NCI-H187 treated with DMSO at 0.1 percent for 48 hours (cell line): ENCODE measurements at places on chromosomes 11 and 22.

GRCh38 chr11:71214553-71215424, 37.6 kb downstream of the SHANK2 start:
- DNase-seq, result no peak

DNA sequence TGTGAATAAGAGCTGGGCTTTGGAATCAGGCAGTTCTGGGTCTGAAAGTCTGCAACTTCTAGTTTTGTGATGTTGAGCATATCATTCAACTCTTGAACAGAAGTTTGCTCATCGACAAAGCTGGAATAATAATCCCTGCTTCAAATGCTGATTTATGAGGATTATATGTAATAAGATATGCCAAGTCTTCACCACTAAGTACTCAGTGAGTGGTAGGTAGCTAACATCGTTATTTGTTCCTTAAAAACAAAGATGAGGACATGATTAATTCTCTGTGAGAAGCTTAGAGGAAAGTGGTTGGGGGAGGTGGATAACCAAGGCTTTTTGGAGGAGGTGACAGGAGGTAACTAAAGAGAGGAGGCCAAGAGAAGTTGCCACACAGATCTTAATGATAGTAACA, 96.5 kb downstream of the ME3 start:
- DNase-seq, result no peak

DNA sequence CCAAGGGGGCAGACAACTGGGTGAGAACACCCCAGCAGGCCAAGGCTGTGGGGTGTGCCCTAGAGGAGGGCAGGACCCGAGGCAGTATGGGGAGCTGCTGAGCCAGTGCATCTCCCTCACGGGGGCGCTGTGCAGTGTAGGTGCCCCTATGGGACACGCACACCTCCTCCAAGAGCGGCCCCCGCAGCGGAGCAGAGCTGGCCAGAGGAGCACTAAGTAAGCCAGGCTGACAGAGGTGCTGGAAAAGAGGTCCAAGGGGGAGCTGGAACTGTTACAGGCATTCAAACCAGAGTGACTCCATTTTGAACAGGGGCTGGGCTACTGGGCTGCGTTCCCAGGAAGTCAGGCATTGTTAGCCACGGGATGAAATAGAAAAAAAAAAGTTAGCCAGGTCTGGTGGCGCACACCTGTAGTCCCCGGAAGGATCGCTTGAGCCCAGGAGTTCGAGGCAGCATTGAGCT, 41.8 kb downstream of the TST start:
- no peak for DNase-seq

GRCh38 chr11:65558002-65558929, at the start of gene LTBP3:
LTBP3 (minus strand) TSS chr11:65558359; CDS start chr11:65557959, 400 bp downstream.
- DNase-seq, result no peak

GRCh38 chr22:41513391-41513790, 30.9 kb downstream of the POLR3H start:
- DNase-seq, result no peak

- DNase-seq, result no peak
Measured at GRCh38 chr11:46640036-46640788, 22.9 kb downstream of the ATG13 start.

GRCh38 chr11:1300569-1301187, 8.8 kb downstream of the TOLLIP start:
- no peak for DNase-seq

- DNase-seq, result no peak
Measured at GRCh38 chr22:43326331-43327156, 16.6 kb downstream of the SCUBE1 start.

GRCh38 chr11:122632181-122632824, 23.2 kb upstream of the UBASH3B start:
- DNase-seq, result no peak

DNA sequence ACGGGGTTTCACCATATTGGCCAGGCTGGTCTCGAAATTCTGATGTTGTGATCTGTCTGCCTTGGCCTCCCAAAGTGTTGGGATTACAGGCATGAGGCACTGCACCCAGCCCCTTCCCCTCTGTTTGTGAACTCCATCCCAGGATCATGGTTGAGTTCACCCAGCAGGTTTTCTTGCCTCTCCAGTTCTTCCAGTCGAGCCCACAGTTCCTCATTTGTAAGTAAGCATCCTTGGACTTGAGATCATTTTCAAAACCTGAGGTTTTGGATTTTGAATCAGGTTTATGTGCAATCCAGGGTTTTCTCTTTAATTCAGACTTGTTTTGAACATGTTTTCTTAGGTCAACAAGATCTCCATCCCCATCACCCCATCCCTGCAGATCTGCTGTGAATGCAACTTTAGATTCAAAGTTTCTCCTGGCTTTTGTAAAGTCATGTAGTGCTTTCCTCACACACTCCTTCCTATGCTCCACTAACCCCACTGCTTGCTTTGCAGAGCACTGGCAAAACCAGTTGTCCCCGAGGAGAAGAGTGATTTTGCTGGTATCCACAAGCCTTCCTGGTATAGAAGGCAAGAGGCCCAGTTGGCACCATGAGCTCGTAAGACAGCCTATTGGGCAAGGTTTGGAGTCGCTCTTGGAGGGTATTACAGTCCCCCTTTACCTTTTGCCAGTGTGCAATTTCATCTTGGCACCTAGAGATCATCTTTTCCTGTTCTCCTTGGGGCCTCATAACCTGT, 14.7 kb upstream of the VPREB1 start:
- no peak for DNase-seq

GRCh38 chr22:32758866-32759385, 42.6 kb upstream of the TIMP3 start:
- no peak for DNase-seq

DNA sequence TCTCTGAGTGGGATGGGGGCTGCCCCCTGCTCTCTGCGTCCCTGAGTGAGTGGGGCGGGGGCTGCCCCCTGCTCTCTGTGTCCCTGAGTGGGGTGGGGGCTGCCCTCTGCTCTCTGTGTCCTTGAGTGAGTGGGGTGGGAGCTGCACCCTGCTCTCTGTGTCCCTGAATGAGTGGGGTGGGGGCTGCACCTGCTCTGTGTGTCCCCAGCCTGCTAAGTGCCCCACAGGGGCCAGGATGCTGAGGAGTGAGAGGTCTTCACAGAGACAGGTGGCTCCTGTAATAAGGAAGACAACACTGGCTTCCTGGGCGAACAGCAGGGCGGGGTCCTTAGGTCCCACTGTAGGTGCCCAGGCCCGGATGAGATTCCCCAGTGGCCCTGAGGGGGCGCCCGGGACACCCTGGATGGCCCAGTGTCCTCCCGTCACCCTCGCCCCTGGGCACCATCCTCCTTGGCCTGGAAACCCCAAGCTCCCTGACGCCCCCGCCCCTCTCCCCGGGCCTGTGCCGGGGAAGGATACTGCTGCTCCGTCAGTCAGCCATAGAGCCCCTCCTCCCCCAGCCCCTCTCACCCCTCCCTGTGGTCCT, 3.8 kb upstream of the CCDC188 start:
- no peak for DNase-seq

DNA sequence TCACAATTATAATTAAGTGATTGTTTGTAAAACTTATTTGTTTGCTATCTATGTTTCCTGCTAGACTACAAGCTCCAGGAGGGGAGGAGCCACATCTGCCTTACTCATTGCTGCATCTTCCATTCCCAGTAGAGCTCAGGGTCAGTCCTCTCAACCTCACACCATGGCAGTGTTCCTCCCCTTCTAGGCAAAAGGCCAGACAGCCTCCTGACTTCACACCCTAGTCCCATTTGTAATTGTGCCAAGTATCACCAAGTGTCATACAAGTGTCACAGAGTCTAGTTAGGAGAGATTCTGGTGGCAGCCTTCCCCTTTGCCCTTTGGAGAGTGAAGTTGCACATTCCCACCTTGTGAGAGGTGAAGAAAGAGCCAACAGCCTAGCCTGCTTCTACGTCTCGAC, 490.4 kb downstream of the INSC start:
- DNase-seq, result no peak
